ENCODE measurements at places on chromosomes 7 and 10.

DNA sequence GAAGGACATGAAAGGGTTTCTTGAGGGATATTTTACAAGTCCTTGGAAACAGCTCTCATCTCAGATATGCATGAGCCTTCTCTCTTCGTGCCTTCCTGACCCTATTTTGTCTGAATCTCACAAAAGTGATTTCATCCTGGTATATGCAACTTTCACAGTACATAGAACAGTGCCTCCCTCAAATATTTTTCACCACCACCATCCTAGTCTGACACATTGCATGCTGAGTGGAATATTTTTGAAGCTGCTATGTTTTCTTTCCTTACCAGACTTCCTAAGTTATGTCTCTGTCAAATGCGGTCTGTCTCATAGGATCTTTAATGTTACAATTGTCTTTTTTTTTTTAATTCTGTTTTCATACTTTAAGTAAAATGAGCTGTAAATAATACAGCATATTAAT lies 673.3 kb upstream of the LRRN3 start:
- DNase-seq: no peak

- DNase-seq: no peak
Observed at GRCh38 chr7:6675807-6676405, 30.8 kb downstream of the ZNF12 start.

- DNase-seq: no peak
Observed at GRCh38 chr10:124903111-124903510, 38.8 kb upstream of the ZRANB1 start.

DNA sequence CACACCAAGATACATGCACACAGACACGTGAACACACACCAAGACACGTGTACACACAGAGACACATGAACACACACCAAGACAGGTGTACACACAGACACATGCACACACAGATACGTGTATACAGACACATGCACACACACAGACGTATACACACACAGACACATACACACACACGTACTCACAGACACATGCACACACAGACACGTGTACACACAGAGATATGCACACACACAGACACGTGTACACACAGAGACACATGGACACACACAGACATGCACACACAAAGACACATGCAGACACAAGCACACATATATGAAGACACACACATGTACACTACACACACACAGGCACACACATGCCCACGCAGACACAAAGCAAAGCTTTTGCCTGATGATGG lies 134.6 kb downstream of the TCERG1L start:
- no peak for DNase-seq

GRCh38 chr10:104054430-104054829 lies 31.2 kb downstream of the COL17A1 start:
- no peak for DNase-seq

DNA sequence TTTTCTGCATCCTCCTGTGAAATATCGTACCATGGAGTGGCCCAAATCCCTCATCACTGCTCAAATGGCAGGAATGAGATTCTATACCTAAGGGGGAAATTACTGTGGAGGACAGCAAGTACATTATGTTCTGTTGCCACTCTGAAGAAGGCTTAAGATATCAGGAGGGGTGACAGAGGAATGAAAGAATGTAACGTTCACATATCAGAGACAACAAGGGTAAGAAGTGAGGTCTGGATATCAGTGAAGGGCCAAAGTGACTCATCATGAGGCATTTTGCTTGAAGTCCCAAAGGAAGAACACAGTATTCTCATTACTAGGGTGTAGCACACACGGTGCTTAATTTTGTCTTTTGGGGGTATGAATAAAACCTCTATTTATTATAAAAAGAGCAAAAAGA lies 71.5 kb upstream of the SLC13A1 start:
- DNase-seq: no peak

DNA sequence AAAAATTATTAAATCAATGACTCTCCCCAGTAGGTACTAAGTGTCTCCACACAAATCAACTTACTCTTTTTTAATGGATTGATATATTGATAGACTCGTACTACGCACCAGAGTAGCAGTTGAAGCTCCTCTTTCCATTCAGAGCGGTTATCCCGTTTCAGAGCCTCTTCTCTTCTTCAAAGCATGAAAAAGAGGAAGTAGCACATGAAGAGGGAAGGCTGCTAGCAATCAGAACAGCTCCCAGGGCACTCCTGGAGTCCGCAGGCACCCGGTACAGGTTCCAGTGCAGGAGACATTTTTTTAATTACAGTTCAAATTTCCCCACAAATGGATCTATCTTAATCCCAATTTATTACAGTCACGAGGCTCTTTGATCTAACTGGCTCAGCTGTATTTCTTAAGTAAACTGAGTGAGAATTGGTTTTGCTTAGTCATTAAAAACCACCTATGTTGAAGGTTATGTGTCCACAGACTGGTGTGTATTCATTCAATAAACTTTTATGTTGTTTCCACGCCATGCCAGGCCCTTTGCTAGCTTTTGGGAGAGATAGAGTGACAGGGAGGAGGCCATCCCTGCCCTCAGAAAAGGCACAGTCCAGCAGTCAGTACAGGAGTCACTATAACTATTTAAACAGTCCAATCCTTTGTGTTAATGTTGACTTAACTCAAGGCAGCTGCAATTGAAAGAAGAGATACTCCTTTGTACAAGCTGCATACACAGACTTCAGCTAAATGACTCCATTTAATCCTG lies 32.1 kb upstream of the CALN1 start:
- DNase-seq: no peak

DNA sequence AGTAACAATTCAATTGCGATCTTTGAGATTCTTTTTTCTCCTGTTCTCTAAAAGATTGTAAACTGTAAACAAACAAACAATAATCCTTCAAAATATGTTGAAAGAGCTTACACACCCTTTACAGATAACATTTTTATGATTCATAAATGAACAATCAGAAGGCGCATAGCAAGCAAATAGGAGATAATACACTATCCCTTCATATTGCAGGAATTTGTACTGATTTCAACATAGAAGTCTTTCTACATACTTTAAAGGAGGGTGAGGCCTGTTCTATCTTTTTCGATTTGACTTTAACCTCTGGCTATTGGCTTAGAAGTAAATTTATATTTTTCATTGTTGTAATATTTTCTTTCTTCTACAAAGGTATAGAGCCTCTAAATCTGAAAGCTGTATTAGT lies 57.2 kb downstream of the TFEC start:
- DNase-seq: no peak

DNA sequence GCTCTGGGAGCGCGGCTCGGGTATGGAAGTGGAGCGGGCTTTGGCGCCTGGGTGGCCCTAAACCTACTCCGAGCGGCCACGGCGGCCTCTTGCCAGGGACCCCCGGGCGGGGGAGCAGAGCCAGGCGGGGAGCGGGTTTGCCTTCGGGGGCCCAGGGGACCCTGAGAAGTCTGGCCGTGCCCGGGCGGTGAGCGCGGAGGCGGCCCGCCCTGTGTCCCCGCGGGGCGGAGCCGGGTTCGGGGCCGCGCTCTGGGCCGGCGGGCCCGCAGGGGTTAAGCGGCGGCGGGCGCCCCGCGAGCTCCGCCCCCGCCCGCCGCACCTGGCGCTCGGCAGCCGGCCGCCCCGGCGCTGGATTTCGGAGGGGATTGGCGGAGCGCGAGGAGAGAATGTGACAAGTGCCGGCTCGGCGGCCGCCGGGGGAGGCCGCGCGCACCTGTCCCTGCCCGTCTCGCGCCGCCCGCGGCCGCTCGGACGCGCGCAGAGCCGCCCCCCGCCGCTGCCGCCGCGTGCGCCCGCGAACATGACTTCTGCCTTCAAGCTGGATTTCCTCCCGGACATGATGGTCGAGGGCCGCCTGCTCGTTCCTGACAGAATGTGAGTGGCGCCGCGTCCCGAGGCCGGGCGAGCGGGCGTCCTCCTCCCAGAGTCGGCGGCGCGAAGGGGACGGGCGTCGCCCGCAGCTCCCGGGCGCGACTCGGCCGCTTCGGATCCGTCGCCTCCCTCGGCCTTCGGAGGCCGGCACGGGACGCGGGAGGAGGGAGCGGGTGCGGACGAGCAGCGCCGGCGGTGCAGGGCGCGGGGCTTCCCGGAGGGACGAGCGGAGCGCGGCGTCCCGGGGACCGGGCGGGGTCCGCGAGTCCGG lies at the start of gene CELF2:
CELF2 (plus strand) TSS at position 303 of the 862 bp plus-strand sequence; CDS start at position 521, 218 bp downstream.
- DNase-seq: no peak

- no peak for DNase-seq
Observed at GRCh38 chr10:18368273-18368672, 228.0 kb downstream of the CACNB2 start.

GRCh38 chr7:52498366-52498765 lies 537.1 kb upstream of the POM121L12 start:
- no peak for DNase-seq

GRCh38 chr7:25671111-25671510 lies 442.8 kb upstream of the NPVF start:
- no peak for DNase-seq

- no peak for DNase-seq
Observed at GRCh38 chr10:35942057-35942456, 300.0 kb upstream of the FZD8 start.

GRCh38 chr7:129176916-129177710 lies 11.3 kb upstream of the SMO start:
- DNase-seq: no peak

DNA sequence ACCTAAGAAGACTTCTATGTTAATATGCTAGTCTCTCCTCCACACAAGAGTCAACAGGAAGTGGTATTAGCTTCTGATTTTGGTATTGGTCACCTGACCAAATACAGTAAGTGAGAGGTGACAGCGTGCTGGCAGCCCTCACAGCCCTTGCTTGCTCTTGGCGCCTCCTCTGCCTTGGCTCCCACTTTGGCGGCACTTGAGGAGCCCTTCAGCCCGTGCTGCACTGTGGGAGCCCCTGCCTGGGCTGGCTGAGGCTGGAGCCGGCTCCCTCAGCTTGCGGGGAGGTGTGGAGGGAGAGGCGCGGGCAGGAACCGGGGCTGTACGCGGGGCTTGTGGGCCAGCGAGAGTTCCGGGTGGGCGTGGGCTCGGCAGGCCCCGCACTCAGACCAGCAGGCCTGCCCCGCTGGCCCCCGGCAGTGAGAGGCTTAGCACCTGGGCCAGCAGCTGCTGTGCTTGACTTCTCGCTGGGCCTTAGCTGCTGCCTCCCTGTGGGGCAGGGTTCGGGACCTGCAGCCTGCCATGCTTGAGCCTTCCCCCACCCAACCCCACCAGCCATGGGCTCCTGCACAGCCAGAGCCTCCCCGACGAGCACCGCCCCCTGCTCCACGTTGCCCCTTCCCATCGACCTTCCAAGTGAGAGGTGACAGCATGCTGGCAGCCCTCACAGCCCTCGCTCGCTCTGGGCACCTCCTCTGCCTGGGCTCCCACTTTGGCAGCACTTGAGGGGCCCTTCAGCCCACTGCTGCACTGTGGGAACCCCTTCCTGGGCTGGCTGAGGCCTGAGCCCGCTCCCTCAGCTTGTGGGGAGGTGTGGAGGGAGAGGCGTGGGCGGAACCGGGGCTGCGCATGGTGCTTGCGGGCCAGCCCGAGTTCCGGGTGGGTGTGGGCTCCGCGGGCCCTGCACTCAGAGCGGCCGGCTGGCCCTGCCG lies 4.2 kb upstream of the ACSL5 start:
- DNase-seq: no peak

GRCh38 chr10:36840788-36841187 lies 284.6 kb upstream of the ANKRD30A start:
- DNase-seq: no peak

DNA sequence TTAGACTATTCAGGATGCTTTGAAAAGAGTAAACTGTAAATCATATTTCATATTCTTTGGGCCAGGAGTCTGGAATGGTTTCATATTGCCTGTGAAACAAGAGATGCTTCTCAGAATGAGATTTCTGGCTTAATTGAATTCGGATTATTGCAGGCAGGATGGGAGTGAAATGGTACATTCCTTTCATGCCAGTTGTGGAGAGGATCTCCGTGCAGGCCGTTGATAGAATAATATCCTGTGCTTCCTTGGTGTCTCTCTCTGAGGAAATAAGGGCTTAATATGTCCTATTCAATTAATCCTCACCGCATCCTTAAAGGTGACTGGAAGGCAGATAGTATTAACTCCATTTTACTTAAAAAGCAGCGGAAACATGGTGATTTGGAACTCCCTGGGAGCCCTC lies 56.6 kb downstream of the CUX1 start:
- DNase-seq: no peak

- DNase-seq: no peak
Observed at GRCh38 chr7:128718967-128719642, 20.1 kb upstream of the CALU start.

GRCh38 chr10:118800920-118801319 lies 46.1 kb upstream of the CACUL1 start:
- DNase-seq: no peak

DNA sequence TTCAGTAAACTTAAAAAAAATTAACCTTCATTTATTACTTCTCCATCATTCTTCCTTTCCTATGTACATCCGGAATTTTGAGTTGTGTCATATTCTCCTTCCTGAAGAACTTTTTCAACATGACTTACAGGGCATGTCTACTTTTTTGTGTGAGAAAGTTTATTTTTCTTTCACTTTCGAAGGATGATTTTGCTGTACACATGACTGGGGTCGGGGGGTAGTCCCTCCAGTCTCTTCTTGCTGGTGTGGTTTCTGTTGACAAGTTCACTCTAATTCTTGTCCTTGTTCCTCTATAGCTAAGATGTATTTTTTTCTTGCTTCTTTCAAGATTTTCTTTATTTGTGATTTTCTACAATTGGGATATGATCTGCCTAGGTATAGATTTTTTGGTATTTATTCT lies 55.8 kb downstream of the INPP5A start:
- DNase-seq: no peak

GRCh38 chr7:105122619-105123018 lies 108.6 kb downstream of the KMT2E start:
- no peak for DNase-seq

DNA sequence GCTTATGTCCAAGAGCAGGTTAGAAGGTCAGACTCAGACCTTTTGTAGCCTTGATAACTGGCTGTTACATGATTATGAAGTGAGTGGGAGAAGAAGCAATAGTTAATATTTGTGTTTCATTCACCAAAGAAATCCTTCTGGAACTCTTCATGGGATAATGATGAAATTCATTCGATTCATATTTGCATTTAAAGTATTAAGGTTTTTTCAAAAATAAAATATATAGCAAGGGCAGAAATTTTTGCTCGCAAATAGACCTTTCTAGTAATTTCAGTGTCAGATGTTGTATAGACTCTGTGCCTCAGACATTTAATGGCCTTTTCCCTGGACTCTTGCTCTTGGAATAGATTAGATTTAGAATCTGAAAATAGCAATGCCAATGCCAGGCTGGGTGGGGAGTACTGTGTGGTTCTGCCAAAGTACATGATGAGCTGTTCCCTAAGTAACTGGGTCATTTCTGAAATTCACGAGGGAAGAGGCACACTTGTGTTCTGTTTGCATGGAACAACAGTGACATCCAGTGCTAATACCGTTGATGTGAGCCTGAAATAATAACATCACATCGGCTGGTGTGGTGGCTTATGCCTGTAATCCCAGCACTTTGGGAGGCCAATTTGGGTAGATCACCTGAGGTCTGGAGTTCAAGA lies 119.2 kb downstream of the MBL2 start:
- no peak for DNase-seq

GRCh38 chr7:4109481-4110110 lies 572.5 kb upstream of the FOXK1 start:
- DNase-seq: no peak

DNA sequence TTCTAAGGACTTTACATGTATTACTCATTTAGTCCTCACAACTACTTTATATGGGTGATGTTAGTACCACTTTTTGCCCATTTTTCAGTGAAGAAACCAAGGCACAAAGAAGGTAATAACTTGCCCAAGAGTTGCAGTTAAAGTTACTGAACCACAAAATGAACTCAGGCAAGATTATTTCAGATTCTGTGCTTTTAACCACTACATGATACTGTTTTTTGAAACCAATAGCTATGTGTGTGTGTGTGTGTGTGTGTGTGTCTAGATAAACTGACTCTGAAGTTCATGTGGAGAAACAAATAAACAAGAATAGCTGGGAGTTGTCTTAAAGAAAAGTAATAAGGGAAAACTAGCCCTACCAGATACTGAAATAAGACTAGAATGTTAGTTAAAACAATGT lies 60.8 kb upstream of the OIT3 start:
- no peak for DNase-seq

Data from stimulated activated CD4-positive, alpha-beta T cell treated with anti-CD3 and anti-CD28 coated beads, Interleukin-15, amount 100 ng/mL, for 1 hour (primary cell).